Large intestine (tissue), 12 donors: ENCODE measurements at places on chromosomes 3 and 15. TPM values are rescaled to one million over a fixed set of nuclear protein-coding genes. Genes with fewer than 3 reads are reported as not detected.

The ROBO2 gene
- 9.6 TPM for polyA plus RNA-seq

The CRABP1 gene
- polyA plus RNA-seq: 16.9 TPM

- H3K27me3 ChIP-seq: no peaks in the 10 kb centered on the region
- H3K36me3 ChIP-seq: peaks cover 8% of the 10 kb centered on the region
- no peaks in the 10 kb centered on the region for H3K4me1 ChIP-seq
- H3K27ac ChIP-seq: no peak overlapping the region
Measured at GRCh38 chr3:4642611-4643010, 149.5 kb downstream of the ITPR1 start.

The SUCNR1 gene
- polyA plus RNA-seq: 0.69 TPM

- no peak overlapping the region for H3K27ac ChIP-seq
- no peak for DNase-seq
- H3K4me3 ChIP-seq: no peak overlapping the region
- no peaks in the 10 kb centered on the region for H3K27me3 ChIP-seq
- H3K36me3 ChIP-seq: no peaks in the 10 kb centered on the region
Measured at GRCh38 chr3:113541519-113541918, 9.2 kb downstream of the SIDT1 start.

DNA sequence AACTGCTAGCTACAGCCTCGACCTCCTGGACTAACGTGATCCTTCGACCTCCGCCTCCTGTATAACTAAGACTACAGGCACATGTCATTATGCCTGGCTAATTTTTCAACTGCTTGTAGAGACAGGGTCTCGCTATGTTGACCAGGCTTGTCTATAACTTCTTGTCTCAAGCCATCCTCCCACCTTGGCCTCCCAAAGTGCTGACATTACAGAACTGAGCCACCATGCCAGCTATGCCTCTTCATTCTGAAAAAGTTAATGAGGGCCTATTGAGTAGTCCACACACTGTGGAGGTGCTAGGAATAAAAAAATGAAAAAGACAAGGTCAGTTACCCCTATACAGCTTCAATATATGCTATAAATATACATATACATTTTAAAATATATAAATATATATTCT is 18.3 kb upstream of the EPHA6 start:
- DNase-seq: no peak
- no peaks in the 10 kb centered on the region for H3K36me3 ChIP-seq
- no peak overlapping the region for H3K27ac ChIP-seq
- no peaks in the 10 kb centered on the region for H3K27me3 ChIP-seq
- H3K4me3 ChIP-seq: no peak overlapping the region

The ADGRG7 gene
- 56.1 TPM for polyA plus RNA-seq

DNA sequence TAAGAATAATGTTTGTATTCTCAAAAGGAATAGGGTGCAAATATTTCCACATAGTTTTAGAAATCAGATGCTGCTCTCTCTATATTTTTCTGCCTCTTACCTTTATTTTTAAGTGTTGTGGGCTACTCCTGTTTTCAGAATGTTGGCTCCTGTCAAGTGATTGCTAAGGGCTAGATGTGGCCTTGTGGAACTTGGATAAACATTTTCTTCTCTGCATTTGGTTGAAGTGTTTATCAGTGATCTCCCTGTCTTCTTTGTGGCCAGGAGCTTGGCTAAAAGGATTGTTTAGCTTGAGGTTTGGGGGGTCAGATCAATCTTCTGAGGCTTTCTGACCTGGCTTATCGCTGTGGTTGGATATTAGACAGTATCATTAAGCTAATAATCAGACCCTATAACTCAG is 112.6 kb downstream of the TCF12 start:
- no peak overlapping the region for H3K27ac ChIP-seq
- DNase-seq: no peak
- no peaks in the 10 kb centered on the region for H3K36me3 ChIP-seq

DNA sequence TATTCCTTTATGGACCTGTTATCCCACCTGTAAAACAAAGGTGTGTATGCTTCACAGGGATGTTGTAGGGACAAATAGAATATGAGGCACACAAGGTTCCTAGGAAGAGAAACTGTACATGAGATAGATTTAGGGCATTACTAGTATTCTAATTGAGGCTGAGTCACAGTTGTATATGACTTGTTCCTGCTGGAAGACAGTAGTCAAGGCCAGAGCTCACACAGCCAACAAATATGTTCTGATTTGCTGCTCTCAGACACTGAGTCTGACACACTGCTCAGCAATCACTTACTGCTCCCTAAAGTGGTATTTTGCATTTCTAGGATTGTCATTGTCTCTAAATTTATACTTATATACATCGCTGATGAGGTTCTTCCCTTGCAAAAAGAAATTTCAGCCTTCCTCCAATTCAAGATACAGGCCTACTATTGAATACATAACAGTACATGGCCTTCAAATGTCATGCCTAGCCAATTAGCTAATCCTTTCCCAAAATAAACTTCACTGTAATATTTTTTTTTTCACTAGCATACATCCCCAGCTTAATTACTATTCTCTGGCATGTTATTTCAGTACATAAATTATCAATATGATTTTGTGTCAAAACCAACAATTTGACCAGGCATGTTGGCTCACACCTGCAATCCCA is 69.8 kb downstream of the TIGIT start:
- no peak overlapping the region for H3K27ac ChIP-seq
- H3K27me3 ChIP-seq: no peaks in the 10 kb centered on the region
- H3K4me1 ChIP-seq: no peaks in the 10 kb centered on the region
- no peaks in the 10 kb centered on the region for H3K36me3 ChIP-seq

- no peaks in the 10 kb centered on the region for H3K4me1 ChIP-seq
- no peak overlapping the region for H3K27ac ChIP-seq
- DNase-seq: no peak
- H3K27me3 ChIP-seq: no peaks in the 10 kb centered on the region
Measured at GRCh38 chr15:47506329-47507100, 210.8 kb upstream of the SEMA6D start.

The NEO1 gene
- polyA plus RNA-seq: 135 TPM

DNA sequence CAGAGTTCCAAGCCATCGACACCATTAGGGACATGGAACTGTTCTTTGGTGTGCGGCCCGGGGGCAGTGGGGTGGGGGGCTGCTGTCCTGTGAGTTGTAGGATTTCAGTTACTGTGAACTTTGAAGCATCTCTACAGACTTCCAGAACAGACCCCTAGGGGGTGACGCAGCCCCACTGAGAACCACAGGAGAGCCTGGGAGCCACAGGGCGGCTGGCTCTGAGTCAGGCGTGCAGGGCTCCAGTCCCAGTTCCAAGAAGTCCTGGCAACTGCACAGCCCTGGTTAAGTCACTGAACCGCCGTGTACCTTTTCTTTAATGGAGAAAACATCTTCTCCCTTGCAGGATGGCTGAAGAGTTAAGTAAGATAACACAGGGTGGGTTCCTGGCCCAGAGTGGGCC is 23.5 kb upstream of the LRTM1 start:
- H3K27me3 ChIP-seq: no peaks in the 10 kb centered on the region
- H3K36me3 ChIP-seq: no peaks in the 10 kb centered on the region
- no peaks in the 10 kb centered on the region for H3K4me1 ChIP-seq
- H3K27ac ChIP-seq: no peak overlapping the region
